ENCODE measurements at places on chromosomes 4 and X.
A peak's percentile ranks its signal among the peaks of the same experiment; 100 is the strongest.

GRCh38 chrX:68429216-68429615 lies 4.1 kb downstream of the OPHN1 start:
- DNase-seq = no peak

DNA sequence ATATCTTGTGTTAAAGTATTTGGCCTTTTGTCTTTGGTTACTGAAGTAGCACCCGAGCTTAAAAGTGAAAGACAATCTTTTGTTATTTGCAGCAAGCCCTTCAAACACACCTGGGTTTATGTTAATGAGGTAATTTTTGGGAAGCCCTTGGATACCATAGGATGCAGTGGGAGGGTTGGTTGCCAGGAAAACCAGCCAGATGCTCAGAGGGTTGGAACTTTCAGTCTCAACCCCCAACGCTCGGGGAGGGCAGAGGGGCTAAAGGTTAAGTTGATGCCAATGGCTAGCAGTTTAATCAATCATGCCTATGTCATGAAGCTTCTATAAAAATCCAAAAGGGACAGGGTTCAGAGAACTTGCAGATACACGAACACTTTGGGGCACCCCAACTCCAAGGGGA lies 17.2 kb upstream of the GPR173 start:
- DNase-seq = no peak

GRCh38 chrX:113558576-113558975 lies 717.9 kb upstream of the AMOT start:
- DNase-seq = no peak

GRCh38 chr4:174056959-174057358 lies 226.5 kb downstream of the FBXO8 start:
- DNase-seq = no peak

DNA sequence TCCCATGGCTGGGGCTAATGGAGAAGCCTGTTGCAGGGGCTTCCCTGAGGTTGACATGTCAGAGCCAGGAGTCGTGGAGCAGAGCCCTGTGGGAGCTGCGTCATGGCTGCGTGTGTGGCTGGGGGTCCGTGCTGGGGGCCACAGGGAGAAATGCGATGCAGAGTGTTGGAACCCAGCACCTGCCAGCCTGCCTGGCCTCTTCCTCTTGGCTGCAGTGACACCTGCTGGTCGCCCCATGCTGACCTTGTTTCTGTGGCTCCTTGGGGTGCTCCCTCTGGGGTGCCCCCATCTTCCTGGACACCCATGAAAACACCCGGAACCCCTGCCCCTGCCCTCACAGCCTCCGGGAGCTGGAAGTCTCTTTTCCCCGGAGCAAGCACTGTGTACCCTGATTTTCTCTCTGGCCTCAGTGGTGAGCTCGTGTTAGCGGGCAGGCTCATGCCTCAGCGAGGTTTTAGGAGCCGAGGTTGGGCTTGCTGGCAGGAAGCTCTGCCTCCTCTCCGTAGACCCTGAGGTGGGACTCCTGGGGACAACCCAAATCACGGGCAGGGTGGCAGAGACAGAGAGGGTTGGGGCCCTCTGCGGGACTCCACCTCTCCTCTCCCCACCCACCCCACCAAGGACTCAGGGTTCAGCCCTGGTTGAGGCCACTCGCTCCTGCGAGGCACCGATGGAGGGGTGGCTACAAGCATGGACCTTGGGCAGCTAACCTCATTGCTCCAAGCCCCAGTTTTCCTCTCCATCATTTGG lies 103.7 kb downstream of the SORCS2 start:
- DNase-seq = no peak

GRCh38 chrX:86014421-86014820 lies 32.9 kb downstream of the CHM start:
- DNase-seq = no peak

- DNase-seq = no peak
Observed at GRCh38 chr4:86947501-86948120, 12.8 kb downstream of the AFF1 start.

DNA sequence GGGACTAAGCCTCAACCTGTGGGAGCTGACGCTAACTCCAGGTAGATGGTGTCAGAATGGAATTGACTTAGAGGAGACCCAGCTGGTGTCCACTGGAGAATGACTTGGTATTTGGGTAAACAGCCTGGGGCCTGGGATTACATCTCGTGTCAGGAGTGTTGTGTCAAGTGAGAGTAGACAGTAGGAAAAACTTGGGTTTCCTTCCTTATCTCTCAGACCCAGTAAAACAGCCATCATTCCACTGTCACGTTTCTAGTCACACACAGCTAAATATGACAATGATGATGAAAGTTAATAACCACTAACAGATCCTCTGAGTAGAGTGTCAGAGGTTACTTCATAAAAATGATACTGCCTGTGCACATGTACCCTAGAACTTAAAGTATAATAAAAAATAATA lies 13.8 kb downstream of the ZNF674 start:
- DNase-seq = no peak

DNA sequence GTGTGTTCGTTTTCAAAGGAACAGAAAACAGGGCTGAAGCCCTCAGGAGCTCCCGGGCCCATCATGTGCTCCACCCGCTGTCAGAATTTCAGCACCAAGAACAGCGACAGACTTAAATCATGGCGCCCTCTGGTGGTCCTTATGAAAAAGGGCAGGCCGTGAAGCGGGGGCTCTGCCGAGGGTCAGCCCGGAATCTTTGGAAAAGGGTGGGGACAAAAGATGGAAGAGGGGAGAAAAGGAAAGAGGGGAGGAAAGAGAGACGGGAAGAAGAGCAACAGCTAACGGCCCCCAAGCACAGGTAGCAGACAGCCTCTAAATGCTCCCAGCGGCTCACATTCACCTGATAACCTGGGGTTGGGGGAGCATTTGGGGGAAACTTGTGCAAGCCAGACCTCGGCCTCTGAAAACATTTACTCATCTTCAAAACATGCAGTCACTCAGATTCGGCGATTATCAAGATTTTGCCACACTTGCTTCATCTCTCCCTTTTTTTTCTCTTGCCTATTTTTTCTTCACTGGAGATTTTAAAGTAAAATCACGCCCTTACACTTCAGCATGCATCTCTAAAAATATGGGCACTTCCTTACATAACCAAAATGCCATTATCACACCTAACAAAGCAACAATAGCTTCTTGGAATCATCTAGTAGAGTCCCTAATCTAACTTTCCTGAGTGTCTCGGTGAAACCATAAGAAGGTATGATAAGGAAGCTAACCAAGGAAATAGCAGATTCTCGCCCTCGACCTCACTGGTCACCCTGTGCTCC lies 28.1 kb upstream of the MAN2B2 start:
- peak; percentile 31 for DNase-seq

- no peak for DNase-seq
Observed at GRCh38 chrX:19556202-19556601, 40.9 kb upstream of the MAP3K15 start.

GRCh38 chr4:5955201-5955821 lies 62.4 kb upstream of the CRMP1 start:
- DNase-seq = no peak

- DNase-seq = no peak
Observed at GRCh38 chr4:25252230-25253070, 18.6 kb downstream of the PI4K2B start.

DNA sequence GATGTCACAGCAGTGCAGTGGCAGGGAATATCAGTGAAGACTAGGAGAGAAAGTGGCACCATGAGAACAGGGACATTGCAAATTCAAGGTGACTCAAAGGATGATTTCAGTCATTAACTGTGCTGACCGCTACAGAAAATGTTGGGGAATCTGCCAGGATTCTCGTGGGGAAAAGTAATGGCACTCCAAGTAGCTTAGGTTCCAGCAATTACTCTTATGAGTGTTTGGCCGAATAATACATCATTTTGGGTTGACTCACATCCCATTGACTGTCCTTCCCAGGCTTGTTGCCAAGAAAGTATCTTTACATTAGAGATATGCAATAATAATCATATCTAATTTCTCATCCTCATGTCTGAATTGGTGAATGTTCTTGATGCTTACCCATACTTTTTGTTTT lies 1411.1 kb upstream of the PCDH7 start:
- no peak for DNase-seq

- DNase-seq = no peak
Observed at GRCh38 chrX:16834806-16835205, 35.4 kb downstream of the RBBP7 start.

DNA sequence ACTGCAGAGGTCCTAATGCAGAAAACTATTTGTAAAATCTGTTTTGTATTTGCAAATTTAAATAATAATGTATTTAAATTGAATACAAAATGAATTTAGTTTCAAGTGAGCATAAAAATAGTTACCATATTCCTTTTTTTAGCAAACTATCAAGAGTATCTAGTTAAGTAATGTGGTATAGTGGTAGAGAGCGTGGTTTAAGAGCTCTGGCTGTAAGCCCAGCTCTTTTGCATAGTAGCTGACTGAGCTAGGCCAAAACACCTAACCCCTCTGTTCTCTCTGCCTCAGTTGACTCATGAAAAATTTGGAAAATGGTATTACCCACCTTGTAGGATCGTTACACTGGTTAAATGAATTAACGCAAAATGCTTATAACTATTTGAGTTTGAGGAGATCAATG lies 18.1 kb upstream of the ADAD1 start:
- no peak for DNase-seq

GRCh38 chr4:167868163-167868562 lies 224.2 kb upstream of the ANXA10 start:
- DNase-seq = no peak

GRCh38 chr4:168825975-168826374 lies 184.1 kb downstream of the CBR4 start:
- no peak for DNase-seq

- DNase-seq = no peak
Observed at GRCh38 chr4:78703079-78703478, 73.1 kb upstream of the BMP2K start.

DNA sequence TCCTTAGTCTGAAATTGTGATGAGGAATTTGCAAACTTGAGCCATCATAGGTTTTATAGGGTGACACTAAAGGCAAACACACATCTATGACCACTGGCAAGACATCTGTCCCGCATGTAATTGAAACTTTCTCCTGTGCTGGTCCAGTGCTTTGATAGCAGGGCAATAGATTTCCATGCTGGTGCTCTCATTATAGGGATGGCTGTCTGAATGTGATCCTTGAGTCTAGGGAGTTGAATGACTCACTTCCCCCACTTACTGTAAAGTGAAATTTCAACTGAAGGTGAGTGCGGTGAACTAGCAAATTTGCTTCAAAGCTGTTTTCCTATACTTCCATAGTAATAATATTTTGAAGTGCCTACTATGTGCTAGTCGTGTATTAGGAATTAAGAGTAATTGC lies 1630.0 kb downstream of the STIM2 start:
- no peak for DNase-seq

DNA sequence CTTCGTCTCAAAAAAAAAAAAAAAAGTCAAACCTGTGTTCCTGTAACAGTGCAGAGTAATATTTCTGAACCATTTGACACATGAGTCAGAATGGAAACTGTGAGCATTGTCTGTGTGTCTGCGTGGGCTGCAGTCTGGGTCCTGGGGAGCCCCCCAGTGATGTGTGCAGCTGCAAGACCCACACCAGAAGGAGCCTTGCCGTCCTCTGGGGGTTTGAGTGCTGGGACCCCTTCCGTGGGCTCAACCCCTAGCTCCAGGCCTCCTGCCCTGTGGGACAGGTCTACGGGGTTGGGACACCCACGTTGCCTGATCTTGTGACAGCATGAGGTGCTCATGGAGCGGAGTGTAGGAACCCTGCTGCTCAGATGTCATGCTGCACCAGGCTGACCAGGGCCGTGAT lies 43.7 kb downstream of the DDX3X start:
- DNase-seq = no peak

DNA sequence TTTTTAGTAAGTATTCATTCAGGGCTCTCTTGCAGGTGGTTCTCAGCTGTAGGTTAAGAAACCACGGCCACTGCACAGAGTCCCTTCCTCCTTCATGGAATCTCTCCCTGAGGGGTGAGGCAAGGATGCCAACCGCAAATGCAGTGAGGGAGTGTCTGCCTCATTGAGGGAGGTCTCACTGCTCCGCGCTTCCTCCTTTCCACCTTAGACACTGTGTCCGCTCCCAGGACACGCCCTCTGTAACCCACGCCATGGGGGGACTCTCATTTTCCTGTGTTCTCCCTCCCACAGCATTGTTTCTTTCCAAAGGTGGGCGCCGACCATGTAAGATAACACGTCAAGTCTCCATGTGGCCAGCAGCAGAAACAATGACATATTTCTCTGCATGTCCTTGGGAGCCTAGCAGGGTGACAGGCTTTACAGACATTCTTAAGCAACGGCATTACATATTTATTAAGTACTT lies 63.2 kb downstream of the SEPSECS start:
- no peak for DNase-seq

- DNase-seq = no peak
Observed at GRCh38 chr4:171759274-171759673, 53.9 kb upstream of the GALNTL6 start.

GRCh38 chr4:147874109-147874508 lies 142.2 kb downstream of the ARHGAP10 start:
- no peak for DNase-seq

DNA sequence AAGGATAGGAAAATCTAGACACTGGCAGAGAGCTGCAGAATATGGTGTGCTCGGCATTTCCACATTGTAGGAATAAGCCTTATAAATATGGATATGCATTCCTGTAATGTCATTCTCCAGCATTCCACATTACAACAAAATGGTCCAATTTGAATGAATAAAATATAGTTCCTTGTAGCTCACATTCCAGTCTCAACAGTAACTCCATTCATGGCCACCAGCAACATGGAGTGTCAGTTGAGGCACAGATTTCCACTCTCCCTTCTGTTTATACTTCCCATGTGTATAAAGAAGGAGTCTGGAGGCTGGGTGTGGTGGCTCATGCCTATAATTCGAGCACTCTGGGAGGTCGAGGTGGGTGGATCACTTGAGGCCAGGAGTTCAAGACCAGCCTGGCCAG lies 84.5 kb downstream of the AASDH start:
- DNase-seq = no peak

DNA sequence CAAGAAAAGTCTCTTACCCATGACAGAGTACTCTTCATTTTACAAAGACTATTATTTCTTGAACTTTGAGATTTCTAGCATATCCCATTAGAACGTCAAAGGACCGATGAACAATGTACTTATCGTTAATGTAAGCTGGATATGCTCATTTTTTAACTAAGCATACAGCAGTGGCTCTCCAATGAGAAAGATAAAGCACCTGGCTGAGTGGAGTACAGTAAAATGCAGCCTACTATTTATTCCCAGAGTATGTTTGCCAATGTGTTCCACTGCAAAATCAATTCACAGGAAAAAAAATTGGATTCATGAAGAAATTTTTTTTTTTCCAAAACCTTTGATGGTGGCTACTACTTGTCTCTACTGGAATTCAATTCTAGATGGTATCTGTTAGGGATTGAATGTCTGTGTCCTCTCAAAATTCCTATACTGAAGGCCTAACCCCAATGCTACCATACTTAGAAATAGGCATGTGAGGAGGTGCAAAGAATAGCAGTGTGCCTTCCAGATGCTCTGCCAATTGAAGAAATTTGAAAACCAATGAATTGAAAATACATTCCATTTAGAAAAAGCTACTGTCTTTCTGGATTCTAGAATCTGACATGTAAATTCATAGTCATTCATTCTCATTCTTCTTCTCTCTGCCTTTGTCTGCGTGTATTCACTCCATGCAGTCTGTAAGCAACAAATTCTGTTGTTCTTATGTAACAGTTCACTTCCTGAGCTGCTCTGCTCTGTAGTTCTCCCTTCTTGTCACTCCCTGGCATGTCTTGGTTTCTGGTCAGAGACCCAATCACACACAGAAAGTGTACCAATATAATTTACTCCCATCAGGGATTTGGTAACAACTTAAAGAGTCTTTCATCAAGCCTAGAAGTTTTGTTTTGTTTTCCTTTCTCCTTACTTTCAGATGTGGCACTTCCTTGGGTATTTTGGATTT lies 61.4 kb downstream of the PAPSS1 start:
- no peak for DNase-seq
